Vagina (tissue), 2 donors: ENCODE measurements at places on chromosomes 13 and 19.

DNA sequence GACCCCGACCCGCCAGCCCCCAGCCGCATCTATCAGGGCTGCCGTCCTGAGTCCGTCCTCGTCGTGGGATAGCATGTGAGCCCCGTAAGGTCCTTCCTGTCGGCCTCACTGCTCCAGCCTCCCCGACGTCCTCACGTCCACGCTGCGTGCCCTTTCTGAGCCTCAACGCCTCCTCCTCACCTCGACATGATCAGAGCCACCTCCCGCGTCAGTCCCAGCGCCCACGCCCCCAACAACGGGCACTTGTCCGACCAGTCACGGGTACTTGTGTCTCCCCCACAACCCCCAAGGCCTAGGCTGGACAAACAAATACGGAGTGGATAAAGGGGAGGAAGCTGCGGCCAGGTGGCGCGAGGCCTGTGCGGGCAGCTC lies 665 bp downstream of the ZNF497 start:
- no peak for DNase-seq

DNA sequence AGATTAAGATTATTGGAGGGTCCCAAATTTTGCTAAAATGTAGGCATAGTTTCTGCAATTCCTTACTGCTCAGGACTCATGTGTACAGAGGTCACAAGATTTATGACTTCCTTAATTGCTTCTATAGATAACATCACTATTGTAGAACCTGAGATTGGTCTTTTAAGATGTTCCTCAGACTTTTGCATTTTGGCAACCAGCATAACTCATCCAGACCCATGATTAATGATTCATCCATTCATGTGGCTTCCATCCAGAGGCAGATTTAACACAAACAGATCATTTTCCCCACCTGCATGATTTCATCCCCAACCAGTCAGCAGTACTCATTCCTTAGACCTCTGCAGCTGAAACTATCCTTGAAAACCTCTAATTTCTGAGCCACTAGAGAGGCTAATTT lies 34.5 kb upstream of the CEACAM8 start:
- no peak for DNase-seq

DNA sequence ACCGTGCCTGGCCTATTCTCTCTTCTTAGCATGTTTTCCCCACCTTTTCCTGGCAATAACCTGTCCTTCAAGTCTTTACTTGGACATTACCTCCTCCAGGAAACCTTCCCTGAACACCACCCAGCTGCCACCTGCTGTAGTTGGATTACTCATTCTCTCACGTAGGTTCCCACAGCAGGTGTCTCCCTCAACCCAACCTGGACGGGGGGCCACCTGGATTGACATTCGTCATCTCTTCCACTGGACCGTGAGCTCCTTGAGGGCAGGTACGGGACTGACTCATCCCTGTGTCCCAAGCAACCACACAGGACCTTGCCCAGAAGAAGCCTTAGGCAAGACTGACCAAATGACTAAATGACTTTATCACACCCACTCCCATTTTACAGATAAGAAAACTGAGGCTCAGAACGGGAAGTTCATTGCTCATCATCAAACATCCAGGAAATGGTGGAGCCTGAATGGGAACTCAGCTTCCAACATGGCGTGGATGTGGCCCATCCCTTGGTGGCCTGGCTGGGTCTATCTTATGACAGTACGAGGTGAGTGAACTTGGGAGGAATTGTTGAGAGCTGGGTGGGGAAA lies 3.5 kb upstream of the KLK6 start:
- no peak for DNase-seq

- DNase-seq, result no peak
Observed at GRCh38 chr13:36599641-36600040, 74.2 kb upstream of the SERTM1 start.

DNA sequence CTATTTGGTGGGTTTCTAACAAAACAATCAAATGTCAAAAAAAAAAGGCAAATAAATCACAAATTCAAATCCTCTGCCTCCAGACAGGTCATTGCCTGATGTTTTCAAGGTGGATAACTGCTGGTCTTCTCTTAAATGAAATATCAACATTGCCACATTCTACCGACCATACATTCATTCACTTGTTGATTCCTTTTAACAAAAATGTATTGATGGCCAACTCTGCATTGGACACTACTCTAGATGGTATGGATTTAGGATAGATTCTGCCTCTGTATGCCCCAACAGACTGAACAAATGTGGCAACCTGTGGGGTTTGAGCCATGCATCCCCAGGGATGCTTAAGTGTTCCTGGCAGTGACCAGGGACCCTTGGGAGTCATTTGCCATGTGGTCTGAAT lies 87.6 kb upstream of the STK24 start:
- no peak for DNase-seq

DNA sequence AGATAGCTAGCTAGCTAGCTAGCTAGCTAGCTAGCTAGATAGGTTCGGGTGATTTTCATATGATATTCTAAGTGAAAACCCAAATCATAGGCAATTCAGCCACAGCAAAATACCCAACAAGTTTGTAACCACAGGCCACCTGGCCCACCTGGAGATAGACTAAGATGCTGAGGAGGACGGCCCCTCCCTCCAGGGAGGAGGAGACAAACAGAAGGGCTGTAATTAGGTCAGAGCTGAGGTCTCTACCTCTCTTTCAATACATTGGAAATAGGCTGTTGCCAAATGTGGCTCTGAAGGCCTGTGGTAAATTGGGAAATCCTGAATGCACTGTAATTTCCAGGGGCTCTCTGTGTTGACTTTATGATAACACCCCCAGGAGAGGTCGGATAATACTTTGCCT lies 382.2 kb downstream of the FGF9 start:
- DNase-seq, result no peak

- no peak for DNase-seq
Observed at GRCh38 chr19:12272386-12272785, 22.3 kb downstream of the ZNF44 start.

GRCh38 chr19:49676136-49676783 lies 811 bp upstream of the PRMT1 start:
- DNase-seq, result peak; percentile 96

- no peak for DNase-seq
Observed at GRCh38 chr13:18212873-18213272, 968.8 kb downstream of the TUBA3C start.

DNA sequence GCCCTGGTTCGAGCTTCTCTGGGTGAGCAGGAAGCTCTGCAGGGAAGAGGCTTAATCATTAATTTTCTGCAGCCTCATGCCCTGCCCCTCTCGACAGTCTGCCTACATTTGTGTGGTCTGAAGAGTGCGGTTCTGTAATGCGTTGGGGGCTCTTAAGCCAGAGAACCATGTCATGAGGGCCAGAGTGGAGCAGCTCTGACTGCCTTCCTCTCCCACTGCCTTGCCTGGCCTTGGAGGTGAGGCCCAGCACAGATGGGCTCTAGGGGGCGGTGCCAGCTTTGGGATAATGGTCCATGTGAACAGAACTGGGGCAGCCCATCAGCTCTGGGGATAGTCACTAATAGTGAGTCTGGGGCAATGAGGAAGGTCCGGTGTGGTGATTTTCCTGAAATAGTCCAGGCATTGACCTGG lies 5.7 kb downstream of the FGF9 start:
- DNase-seq, result no peak

GRCh38 chr19:50328224-50328872 lies 829 bp downstream of the KCNC3 start:
- no peak for DNase-seq

DNA sequence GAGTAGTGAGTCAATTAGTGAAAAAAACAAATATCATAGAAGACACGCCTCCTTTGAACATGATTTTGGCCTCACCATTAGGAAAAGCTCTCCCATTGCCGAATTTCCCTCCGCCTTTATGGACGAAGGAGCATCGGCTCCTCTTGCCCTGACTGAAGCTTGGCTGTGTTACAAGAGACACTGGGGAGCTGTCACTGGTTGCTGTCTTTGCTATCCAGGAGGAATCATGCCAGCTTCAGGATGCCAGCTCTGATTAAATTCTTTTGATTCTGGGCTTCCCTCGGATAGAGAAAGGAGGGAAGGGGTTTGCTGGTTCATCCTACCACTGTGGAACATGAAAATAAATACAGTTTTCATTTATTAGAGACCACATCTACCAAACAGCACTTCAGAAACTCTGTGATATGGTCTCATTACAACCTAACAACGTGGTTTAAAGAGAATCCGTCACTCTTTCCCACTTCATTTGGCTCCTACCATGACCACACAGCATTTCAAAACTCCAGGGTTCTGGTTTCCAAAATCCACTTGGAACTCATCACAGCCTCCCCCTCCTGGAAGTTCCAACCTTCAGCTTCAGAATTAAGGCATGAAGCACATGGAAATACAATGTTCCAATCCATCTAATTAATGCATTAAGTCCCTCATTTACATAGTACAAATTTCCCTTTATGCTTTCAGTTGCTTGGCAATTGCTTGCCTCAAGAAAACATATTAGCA lies 446.0 kb downstream of the EFNB2 start:
- DNase-seq, result no peak

GRCh38 chr13:100447831-100448230 lies 140.8 kb downstream of the GGACT start:
- DNase-seq, result no peak

- DNase-seq, result no peak
Observed at GRCh38 chr19:36401475-36401874, 17.0 kb downstream of the ZFP82 start.

DNA sequence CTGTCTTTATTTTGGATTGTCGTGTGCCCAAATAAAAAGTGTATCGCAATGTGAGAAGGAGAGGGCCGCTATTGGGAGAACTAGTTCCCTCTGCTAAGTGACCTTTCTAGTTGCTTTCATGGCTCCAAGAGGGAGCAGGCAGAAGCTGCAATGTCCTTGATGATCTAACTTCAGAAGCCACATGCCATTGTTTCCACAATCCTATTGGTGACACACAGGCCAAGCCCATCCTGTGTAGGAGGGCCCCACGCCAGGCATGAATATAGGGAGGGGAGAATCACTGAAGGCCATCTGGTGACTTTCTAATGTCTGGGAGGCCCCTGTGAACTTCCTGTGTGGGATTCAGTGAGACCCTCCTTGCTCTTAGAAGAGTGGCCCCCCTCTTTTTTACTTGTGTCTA lies 47.8 kb upstream of the KPNA3 start:
- no peak for DNase-seq

GRCh38 chr13:80010286-80010831 lies 330.6 kb downstream of the SPRY2 start:
- DNase-seq, result no peak

GRCh38 chr13:92187378-92187989 lies 789.1 kb downstream of the GPC5 start:
- DNase-seq, result no peak

DNA sequence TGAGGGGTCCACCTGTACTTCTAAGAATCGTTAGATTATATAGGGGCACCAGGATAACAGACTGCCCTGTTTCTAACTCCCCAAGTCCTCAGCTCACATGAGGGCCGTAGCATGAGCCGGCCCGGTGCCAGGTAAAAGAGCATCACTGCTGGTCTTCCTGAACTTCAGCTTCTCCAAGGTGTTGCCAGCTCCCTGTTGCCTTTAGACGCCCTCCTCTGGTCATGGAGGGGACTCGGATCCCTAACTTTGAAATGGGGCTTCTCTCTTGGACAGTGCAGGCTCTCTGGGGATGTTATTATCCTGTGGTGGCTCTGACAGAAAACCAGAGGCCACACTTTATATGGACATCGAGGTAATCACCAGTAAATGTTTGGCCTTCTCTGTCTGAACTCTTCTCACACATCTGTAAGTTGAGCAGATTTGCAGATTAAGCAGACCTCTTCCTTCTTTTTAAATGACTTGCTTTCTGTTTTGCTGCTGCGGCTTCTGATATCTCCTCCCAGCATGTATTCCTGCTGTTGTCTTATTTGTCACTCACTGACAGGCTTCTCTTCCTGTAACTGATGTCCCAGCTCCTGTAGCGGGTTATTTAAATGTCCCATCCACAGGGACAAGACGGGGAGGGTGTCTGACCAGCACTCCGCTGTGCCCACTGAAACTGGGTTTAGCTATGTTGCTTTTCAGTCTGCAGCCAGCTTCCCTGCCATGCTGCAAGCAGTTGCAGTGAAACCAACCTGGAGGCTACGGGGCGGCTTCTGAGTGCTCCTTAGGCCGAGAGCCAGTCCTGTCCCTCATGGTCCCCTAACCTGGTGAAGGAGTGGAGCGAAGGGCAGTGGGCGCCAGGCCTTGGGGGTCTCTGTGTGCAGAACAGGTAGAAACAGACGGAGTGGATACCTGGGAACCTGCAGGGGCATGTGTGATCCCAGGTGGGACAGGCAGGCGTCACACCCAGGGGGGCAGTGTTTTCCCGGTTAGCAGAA lies 39.2 kb downstream of the TSSK6 start:
- DNase-seq, result no peak

DNA sequence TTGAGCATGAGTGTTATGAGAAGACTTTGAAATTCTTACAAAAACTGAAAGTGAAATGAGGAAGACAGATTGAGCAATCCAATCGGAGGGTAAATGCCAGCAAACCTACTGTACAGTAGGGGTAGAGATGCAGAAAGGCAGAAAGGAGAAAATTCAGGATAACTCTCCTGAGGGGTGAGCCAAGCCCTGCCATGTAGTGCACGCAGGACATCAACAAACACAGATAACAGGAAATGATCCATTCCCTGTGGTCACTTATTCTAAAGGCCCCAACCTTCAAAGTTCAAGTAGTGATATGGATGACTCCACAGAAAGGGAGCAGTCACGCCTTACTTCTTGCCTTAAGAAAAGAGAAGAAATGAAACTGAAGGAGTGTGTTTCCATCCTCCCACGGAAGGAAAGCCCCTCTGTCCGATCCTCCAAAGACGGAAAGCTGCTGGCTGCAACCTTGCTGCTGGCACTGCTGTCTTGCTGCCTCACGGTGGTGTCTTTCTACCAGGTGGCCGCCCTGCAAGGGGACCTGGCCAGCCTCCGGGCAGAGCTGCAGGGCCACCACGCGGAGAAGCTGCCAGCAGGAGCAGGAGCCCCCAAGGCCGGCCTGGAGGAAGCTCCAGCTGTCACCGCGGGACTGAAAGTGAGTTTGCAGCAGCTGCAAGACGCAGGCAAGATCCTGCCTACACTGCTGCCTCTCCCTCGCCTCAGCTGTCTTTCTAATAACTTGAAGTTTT lies at the start of gene TNFSF13B:
Gene TNFSF13B (plus strand): TSS at position 118 of the 728 bp plus-strand sequence. CDS start 178 bp downstream, at position 296.
- no peak for DNase-seq

- no peak for DNase-seq
Observed at GRCh38 chr13:73998631-73999030, 135.6 kb downstream of the KLF12 start.

DNA sequence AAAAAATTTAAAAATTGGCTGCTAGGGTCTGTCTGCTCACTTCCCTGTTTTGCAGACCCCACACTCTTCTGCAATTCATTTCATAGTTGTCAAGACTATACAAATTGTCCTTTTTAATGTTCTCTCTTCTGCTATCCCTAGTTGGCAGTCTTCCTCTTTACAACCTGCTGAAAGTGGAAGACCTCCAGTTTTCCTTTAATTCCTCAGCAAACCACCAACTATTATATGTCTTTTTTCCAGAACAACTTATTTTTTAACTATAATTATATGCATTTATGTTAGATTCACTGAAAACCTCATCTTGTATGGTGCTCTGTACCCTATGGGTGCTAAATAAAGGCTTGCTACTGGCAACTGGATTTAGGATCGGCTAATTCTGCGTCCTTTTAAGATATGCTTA lies 1.1 kb upstream of the PHF11 start:
- no peak for DNase-seq

- DNase-seq, result no peak
Observed at GRCh38 chr13:99123101-99124045, 77.3 kb upstream of the UBAC2 start.

GRCh38 chr13:83876546-83876945 lies 5.7 kb downstream of the SLITRK1 start:
- DNase-seq, result no peak

- no peak for DNase-seq
Observed at GRCh38 chr19:1970003-1970805, 29.2 kb downstream of the CSNK1G2 start.
